ENCODE measurements at places on chromosomes 2 and 18.

DNA sequence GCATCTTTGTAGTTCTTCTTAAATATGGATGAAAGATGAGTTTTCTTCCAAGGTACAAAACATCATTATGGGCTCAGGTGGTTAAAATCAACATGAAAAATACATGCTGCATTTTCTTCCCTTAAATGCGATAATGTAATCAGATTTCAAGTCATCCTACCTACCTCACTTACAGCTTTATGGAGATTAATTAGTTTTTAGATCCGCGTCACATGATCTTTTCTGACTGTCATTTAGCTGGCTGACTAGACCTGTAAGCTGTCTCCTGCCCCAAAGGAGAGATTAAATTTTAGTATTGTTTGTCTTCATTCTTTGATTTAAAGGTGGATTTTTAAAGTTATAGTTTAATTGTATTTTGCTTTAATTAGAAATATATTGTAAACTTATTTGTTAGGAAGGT, 678.0 kb upstream of the ZEB2 start:
- DNase-seq: no peak

DNA sequence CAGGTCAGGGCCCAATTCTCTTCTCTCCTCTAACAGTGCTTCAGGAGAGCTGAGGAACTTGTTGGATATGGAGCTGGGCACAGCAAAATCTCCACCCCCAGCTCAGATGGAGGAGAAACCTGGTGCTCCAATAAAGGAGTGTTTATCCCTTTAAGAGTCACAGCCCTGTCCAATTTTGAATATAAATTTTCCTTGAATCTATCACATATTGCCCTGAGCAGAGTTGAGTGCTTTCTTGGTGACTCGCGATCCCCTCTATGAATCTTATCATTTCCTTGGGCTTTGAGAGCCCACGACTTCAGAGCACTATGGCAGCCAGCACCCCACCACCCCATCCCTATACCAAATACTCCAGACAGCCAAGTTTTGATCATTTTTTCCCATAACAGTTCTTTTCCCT, 34.4 kb upstream of the SMAD7 start:
- no peak for DNase-seq

DNA sequence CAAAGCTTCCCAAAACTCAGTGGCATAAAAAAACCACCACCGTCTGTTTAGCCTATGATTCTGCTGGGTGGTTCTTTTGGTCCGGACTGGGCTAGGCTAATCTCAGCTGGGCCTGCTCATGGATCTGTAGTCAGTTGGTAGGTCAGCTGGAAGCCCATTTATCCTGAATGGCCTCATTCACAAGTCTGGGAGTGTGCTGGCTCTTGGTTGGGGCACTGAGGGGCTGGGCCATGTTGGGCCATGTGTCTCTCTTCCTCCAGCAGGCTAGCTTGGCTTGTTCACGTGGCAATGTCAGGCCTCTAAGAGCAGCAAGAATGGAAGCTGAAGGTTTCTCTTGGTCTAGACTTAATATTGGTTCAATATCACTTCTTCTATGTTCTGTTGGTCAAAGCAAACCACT, 95.7 kb upstream of the HS6ST1 start:
- no peak for DNase-seq

GRCh38 chr18:69900941-69901340, 46.7 kb downstream of the CD226 start:
- no peak for DNase-seq

- no peak for DNase-seq
Measured at GRCh38 chr18:76488190-76488589, 6.9 kb downstream of the ZNF516 start.

- no peak for DNase-seq
Measured at GRCh38 chr18:13549880-13550232, 176.5 kb downstream of the FAM210A start.

GRCh38 chr2:127045792-127046501, 61.0 kb downstream of the BIN1 start:
- peak; percentile 4 for DNase-seq

- DNase-seq: peak; percentile 75
Measured at GRCh38 chr18:45974088-45974536, 7.0 kb upstream of the EPG5 start.

- DNase-seq: no peak
Measured at GRCh38 chr2:68274022-68274421, 21.7 kb upstream of the PPP3R1 start.

GRCh38 chr2:121006743-121007489, 271.2 kb downstream of the GLI2 start:
- no peak for DNase-seq

- DNase-seq: no peak
Measured at GRCh38 chr18:8930990-8931616, 171.4 kb upstream of the NDUFV2 start.

- DNase-seq: no peak
Measured at GRCh38 chr18:13624563-13625237, 101.7 kb downstream of the FAM210A start.
